ENCODE measurements at places on chromosomes 6 and 20.

- no peak for DNase-seq
These were observed 105.0 kb downstream of the SCML4 start for GRCh38 chr6:107719160-107719559.

DNA sequence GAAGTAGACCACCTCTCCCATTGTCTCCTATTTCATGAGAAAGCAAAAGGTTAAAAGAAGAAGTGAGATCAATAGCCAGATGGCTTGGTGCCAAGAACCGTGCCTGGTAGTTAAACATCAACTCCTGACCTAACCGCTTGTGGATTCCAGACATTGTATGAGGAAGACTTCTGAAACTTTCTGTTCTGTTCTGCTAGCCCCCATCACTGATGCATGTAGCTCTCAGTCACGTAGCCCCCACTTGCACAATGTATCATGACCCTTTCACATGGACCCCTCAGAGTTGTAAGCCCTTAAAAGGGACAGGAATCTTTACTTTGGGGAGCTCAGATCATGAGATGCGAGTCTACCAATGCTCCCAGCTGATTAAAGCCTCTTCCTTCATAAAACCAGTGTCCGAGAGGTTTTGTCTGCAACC is 301.2 kb downstream of the RNGTT start:
- DNase-seq: no peak

GRCh38 chr6:24403501-24403824 is 727 bp downstream of the MRS2 start:
- no peak for DNase-seq

DNA sequence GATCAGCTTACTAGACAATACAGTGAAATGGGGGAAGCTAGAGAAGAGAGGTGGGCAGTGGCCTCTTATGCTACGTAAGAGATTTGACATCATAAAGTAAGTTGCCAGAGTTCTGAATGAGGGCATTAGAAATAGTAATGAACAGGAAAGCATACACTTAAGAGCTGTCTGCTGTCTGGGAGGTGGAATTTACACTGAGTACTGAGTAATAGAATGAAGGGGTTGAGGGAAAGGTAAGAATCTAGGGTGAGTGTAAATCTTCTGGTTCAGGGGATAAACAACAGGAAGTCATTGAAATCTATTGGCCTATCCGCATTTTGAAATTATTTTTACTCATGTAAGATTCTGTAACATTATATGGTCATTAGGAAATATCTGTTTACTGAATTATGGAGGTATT is 35.8 kb downstream of the HLA-DMB start:
- DNase-seq: no peak

GRCh38 chr6:84645563-84646266 is 118.7 kb downstream of the TBX18 start:
- no peak for DNase-seq

- no peak for DNase-seq
These were observed 297.7 kb downstream of the DHX35 start for GRCh38 chr20:39259808-39260207.

GRCh38 chr6:138680085-138680484 is 93.5 kb upstream of the CCDC28A start:
- no peak for DNase-seq

- no peak for DNase-seq
These were observed 425 bp downstream of the FOXA2 start for GRCh38 chr20:22583773-22584521.

- DNase-seq: no peak
These were observed 70.8 kb downstream of the TPD52L1 start for GRCh38 chr6:125224231-125224861.

- DNase-seq: no peak
These were observed 18.6 kb downstream of the FAM83B start for GRCh38 chr6:54865091-54865631.
